Stimulated activated CD4-positive, alpha-beta T cell treated with anti-CD3 and anti-CD28 coated beads, Interleukin-15, amount 100 ng/mL, for 1 hour (primary cell): ENCODE measurements at places on chromosomes 3 and 15.

- no peak for DNase-seq
Observed at GRCh38 chr15:97791824-97792792, 168.4 kb upstream of the ARRDC4 start.

- DNase-seq: no peak
Observed at GRCh38 chr3:155241579-155241978, 51.9 kb downstream of the STRIT1 start.

- no peak for DNase-seq
Observed at GRCh38 chr3:58607816-58608215, 30.6 kb upstream of the FAM107A start.

DNA sequence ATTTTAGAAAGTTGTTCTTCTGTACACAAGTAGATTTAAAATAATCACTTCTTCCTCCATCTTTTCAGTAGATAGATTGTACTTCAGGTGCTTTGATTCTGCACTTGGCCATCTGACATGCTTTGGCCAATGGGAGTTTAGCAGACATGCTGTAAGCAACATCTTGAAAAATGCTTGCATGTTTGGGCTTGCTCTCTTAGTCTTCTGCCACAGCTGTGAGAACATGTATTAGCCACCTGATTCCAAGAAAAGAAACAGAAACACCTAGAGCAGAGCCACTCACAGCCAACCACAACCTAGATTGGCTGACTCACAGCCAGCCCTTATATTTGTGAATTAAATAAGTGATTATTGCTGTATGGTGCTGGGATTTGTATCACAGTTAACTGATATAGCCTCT lies 70.2 kb upstream of the GADL1 start:
- DNase-seq: no peak

DNA sequence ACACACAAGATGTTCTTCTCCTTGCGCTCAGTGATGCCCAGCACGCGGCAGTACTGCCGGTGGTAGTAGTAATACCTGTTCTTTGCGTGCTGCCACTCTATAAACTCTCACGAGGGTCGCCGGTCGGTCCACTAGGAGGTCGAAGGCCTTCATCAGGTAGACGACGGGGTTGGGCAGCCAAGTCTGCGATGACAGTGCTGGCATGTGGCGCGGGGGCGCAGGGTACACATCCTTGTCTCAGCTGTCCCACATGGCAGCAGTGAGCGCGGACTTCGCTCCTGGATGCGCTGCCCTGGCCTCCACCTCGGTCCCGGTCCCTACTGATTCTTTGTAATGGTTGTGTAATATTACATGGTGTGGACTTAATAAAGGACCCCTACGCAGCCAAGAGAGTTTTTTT lies 50.1 kb upstream of the CGNL1 start:
- DNase-seq: no peak

DNA sequence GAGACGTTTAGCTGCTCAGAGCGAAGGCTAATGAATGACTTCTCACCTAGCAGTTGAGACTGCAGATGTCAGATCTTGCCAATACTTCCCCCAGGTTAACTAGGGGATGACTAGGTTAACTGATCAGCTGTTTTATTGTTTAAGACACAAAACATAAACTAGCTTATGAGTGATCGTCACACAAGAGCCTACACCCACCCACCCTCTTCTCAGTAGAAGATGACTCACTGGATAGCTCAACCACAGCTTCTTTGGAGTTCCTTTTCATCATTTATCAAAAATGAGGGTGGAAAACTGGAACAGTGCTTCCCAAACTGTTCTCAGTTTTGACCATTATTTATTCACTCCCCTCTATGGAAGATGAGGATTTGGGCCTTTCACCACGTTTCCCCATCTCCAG lies 25.2 kb downstream of the GASK1A start:
- DNase-seq: no peak

DNA sequence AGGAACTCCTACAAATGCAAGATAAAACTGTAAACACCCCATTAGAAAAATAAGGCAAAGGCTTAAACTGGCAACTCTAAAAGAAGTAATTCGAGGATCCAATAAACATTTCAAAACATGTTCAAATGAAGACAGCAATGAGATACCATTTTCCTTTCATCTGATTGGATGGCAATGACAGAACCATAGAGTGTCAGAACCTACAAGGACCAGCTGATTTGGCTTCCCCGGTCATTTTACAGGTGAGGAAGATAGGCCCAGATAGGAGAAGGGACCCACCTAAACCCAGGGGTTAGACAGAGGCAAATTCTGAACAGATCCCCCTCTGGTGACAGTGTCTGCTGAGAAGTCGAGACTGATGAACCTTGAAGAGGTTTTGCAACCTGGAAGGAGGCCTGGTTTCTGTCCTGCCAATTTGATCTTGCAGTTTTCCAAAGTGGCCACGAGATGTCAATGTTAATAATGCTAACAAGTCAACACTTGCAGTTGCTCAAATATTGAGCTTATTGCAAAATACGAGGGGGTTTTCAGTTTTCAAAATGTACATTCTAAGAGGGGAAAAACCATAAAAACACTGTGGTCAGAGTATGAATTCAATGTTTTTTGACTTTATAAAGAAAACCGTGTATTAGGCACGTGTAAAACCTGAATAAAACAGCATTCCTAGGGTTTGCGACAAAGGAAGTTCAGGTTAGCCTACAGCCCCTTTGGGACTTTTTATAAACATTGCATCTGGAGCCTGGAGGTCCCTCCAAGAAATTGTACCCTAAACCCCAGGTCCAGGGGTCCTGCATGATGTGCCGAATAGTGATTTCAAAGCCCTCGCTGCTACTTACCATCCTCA lies 21.5 kb downstream of the CFAP161 start:
- DNase-seq: no peak

GRCh38 chr3:153503873-153504272 lies 341.8 kb downstream of the RAP2B start:
- DNase-seq: no peak

GRCh38 chr3:69014022-69014580 lies 617 bp upstream of the EOGT start:
- no peak for DNase-seq
